ENCODE measurements at places on chromosomes 4 and X.

- no peak for DNase-seq
Measured at GRCh38 chr4:38078590-38079421, 118.6 kb downstream of the PTTG2 start.

DNA sequence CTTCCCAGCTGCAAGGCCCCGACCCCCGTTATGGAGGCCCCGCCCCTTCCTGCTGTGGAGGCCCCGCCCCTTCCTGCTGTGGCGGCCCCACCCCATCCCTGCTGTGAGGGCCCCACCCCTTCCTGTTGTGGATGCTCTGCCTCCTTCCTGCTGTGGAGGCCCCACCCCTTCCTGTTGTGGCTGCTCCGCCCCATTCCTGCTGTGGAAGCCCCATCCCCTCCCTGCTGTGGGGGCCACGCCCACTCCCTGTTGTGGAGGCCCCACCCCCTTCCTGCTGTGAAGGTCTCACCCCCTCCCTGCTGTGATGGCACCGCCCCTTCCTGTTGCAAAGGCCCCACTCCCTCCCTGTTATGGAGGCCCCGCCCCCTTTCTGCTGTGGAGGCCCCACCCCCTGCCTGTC is 104.9 kb upstream of the PSAPL1 start:
- DNase-seq, result peak; percentile 73

GRCh38 chr4:1077711-1078477 is 35.5 kb downstream of the RNF212 start:
- no peak for DNase-seq

GRCh38 chrX:133602881-133603280 is 187.6 kb upstream of the GPC4 start:
- DNase-seq, result no peak

DNA sequence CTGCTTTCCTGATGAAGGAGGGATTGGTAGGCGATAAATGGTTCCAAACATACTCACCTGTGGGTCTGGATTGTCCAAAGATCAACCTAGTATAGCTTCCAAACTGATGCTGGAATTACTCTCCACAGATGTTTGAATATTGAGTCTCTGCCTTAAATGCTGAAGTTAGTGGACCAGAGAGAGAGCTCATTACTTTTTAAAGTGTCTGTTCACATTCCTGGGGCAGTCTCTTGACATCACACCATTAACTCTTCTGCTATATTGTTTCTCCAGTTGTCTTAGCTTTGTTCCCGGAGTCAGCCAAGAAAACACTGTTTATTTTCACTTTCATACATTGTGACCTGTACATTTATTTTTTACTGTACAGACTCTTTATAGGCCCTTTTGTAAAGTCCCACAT is 35.4 kb downstream of the ARHGEF38 start:
- DNase-seq, result no peak

- no peak for DNase-seq
Measured at GRCh38 chrX:39907964-39908661, 189.6 kb downstream of the BCOR start.

DNA sequence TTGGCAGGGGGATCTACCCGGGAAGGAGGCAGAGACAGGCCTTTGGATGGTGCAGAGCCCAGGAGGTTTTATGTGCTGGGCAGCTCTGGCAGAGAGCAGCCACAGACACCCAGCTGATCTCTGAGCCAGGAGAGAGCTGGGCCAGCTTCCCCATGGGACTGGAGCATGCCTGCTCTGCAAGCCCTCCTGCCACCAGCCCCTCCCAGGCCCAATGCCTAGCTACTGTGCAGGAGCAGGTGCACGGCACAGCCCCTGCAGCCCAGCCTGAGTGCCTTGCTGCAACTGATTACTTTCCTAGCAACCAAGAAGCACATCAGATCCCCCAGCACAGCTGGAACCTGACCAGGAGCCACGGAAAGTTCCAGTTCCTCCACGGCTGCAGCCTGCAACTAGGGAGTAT is 57.8 kb upstream of the BEND2 start:
- no peak for DNase-seq

DNA sequence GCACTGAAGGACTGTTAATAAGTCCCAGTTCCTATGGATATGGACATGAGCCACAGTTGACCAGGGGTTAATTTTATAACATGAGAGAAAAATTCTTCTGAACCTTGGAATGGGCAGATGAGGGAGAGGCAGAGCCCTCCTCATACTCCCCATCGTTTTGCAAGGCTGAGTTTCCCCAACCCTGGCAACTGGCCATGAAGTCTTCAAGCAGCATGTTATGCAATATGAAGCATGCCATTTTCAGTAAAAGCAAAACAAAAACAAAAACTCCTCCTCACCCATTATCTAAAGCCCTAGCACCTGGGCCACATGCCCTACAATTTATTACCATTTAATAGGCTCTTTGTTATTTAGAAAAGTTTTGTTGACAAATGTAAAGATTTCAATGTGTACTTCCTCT is 64.5 kb downstream of the GPC4 start:
- DNase-seq, result no peak

GRCh38 chrX:109643687-109644086 is 18.7 kb upstream of the KCNE5 start:
- no peak for DNase-seq
